Stimulated activated CD8-positive, alpha-beta memory T cell treated with anti-CD3 and anti-CD28 coated beads, Interleukin-15, amount 100 ng/mL, for 4 hours (primary cell): ENCODE measurements at places on chromosomes 4 and X.
A peak's percentile ranks its signal among the peaks of the same experiment; 100 is the strongest.

GRCh38 chrX:129540068-129540653 is at the start of gene OCRL:
TSS of gene OCRL (plus strand) at chrX:129540259. CDS start at chrX:129540440, 181 bp downstream.
- DNase-seq, result peak; percentile 15

- DNase-seq, result no peak
Measured at GRCh38 chrX:49901048-49901447, 21.3 kb upstream of the CLCN5 start.

- DNase-seq, result no peak
Measured at GRCh38 chr4:73066928-73067327, 2.6 kb downstream of the COX18 start.

- DNase-seq, result no peak
Measured at GRCh38 chr4:111952688-111953087, 192.6 kb upstream of the FAM241A start.

- no peak for DNase-seq
Measured at GRCh38 chrX:3504916-3505315, 158.5 kb upstream of the MXRA5 start.

DNA sequence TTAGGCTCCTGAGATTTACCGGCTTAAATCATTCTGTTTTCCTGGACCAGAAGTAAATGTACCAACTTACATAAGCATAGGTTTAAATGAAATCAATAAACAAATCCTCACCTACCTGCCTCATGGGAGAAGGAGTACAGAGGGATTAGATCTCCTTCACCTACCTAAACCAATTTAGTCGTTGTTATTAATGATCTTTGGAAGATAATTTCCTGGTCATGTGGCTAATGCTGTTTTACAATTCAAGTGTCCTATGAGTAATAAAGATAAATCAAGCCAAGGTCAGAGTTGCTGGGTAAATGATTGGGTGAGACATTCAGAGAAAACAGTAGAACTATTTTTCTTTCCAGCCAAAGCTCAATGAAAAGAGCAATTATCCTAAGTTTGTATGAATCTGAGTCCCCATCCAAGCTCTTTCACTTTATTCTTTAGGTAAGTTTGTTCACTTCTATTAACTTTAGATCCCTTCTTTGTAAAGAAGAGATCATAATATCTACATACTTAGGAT is 423.0 kb upstream of the FAM241A start:
- DNase-seq, result no peak

GRCh38 chr4:183772361-183772760 is 113.3 kb downstream of the TRAPPC11 start:
- DNase-seq, result no peak

DNA sequence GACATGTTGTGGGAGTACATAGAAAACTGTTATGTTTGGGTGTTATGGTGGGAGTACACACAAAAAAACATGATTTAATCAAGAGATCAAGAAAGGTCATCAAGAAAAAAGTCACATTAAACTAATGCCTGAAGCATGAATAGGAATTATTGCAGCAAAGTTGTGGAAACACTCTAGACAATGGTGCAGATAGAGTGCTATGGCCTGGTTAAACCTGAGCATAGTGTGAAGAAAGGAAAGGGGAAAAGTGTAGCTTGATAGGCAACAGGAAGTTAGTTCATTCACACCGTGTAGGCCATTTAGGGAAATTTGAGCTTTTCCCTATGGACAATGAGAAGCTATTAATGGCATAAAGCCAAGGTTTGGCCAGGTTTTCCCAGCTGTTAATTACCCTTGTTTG is 162.1 kb upstream of the EMCN start:
- no peak for DNase-seq

DNA sequence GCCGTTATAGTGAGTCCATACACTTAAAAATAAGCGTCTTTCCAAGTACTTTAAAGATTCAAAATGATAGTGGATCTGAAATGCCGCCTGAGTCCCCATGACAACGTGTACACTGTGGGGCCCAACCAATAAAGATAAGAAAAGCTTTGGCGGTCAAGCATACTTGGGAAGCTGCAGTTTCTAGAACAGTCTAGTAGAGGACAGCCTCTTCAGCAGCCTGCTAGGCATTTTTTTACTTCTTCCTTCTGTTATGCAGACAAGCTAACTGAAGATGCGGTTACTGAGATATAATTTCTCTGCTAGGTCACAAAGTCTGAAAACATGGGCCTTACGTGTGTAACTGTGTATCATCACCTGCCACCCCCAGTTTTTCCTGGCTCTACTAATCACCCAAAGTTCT is 402 bp upstream of the UPRT start:
- DNase-seq, result no peak

DNA sequence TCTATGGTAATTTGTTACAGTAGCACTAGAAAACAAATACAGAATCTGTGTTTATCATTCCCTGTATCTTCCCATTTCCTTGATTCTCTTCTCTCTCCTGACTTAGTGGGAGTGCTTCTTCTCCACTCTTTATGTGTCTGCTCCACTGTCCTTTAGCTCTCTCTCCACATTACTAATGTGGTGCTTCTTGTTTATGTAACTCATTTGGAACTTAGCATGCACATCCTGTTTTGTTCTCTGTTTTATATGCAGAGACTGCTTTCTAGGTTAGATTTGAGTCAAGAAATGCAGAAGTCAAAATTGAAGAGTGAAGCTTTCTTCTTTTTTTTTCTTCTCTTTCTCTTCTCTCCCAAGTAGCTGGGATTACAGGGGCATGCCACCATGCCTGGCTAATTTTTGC is 25.9 kb downstream of the ADH1A start:
- no peak for DNase-seq

- DNase-seq, result no peak
Measured at GRCh38 chrX:40864972-40865371, 129.6 kb upstream of the MED14 start.

DNA sequence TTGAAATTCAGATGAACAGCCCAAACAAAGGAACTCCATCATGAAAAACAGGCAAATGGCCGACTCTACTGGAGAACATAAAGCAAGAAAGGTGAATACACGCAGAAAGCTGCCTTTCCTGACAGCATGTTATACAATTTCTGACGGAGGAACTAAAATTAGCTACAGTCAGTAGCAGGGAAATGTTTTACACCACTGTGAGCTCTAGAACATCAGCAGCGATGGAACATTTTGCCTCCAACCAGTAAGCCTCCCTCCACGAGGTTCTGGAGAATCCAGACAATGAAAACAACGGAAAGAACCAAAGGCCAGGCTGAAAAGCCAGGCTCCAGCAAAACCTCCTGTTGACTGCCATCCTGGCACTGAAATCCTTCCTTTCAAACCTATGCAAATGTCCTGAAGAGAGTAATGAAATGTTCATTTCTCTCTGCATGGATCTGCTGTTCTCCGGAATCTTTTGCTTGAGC is 78.9 kb downstream of the IRF2 start:
- DNase-seq, result no peak

DNA sequence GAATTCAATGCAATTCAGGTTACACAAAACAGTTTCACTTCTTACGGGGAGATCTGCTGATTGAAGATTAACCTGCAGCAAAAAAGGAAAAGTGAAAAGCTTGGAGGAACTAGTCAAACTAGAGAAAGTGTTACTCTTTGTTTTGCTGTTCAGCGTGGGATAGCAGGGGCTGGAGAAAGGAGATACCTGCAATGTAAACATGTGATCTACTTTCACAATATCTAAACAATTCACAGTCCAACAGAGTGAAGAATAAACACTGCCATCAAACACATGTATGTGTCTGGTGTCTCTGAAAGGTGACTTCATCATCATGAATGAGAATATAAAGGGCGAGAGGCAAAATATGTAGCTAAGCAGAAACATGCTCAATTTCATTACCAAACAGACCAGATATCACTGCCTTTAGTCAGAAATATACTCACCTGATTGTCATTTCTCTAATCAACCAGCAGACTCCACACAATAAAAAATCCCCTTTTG is 26.4 kb downstream of the NIPAL1 start:
- no peak for DNase-seq

DNA sequence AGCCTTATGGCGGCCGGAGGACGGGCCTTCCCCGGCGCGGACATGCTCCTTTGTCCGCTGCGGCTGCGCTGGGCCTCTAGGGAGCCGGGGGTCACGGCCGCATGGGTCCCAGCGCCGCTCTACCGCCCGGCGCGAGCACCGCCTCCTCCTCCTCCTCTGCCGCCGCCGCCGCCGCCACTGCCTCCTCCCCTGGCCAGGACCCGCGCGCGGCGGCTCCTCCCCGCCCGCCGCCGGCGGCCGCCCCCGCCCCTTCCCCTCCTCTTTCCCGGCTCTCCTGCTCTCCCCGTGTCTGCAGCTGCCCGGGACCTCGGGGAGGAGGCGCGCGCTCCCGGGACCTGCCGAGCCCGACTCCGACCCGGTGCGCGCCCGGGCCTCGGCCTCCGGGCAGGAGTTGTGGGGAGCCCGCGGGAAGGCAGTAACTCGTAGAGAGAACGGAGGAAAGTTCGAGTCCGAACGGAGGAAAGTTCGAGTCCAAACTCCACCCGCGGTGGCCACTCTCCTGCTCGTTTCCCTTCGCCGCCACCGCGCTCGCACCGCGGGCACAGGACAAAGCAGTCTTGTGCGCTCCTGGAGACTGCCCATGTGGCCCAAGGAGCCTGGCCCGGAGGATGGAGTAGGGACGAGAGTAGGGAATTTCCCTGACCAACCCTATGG is at the start of gene ADGRA3:
ADGRA3 (minus strand) TSS at position 179 of the 654 bp plus-strand sequence. CDS start 282 bp downstream, outside the sequence.
- no peak for DNase-seq

GRCh38 chr4:180900781-180901180 is 1342.4 kb upstream of the TENM3 start:
- no peak for DNase-seq

DNA sequence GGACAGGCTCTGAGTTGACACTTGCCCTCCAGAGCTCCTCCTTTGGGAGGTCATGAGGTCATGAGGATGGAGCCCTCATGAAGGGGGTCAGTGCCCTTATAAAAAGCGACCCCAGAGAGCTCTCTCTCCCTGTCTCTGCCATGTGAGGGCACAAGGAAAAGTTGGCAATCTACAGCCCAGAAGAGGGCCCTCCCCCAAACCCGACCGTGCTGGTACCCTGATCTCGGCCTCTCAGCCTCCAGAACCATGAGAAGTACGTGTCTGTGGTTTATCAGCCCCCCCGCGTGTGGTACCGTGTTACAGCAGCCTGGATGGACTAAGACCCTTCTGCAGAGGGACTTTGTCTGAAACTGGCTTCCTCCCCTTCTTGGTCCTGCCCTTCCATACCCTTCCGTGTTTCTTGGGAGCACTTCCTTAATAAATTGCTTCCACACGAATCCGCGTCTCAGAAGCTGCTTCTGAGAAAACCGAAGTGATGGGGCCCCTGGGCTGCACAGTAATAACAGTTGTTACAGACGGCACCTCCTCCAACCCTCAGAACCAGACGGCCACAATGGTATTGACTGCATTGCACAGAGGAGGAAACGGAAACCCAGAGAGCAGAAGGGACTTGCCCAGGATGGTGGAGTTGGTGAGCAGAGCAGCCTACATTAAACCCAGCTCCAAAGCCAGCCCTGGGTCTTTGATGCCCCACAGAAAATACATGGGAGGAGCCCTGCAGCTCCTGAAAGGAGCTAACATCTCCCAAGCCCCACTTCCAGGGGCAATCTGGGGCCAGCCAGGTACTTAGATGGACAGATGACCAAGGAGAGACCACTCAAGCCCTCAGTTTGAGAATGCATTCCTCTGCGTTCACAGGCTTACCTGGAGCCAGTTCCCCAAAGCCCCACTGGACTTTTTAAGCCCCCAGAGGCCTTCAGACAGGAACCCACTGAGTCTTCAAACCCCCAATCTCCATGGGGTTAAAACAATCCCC is 242.7 kb downstream of the BCOR start:
- peak; percentile 66 for DNase-seq

DNA sequence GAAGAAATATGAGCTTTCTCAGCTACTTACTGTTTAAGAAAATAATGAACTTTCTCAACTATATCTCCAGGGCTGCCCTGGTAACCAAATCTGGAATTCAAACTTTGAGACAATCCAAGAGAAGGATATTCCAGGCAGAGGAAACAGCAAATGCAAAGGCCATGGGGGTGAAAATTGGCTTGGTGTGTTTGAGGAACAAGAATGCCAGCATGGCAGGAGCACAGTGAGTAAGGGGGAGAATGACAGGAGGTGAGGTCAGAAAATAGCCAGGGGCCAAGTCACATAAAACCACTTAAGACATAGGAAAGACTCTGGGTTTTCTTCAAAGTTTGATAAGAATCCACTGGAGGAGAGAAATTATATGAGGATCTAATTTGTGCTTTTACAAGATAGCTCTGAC is 27.2 kb upstream of the BTC start:
- no peak for DNase-seq

- DNase-seq, result peak; percentile 24
Measured at GRCh38 chr4:37685161-37685822, 884 bp downstream of the RELL1 start.

DNA sequence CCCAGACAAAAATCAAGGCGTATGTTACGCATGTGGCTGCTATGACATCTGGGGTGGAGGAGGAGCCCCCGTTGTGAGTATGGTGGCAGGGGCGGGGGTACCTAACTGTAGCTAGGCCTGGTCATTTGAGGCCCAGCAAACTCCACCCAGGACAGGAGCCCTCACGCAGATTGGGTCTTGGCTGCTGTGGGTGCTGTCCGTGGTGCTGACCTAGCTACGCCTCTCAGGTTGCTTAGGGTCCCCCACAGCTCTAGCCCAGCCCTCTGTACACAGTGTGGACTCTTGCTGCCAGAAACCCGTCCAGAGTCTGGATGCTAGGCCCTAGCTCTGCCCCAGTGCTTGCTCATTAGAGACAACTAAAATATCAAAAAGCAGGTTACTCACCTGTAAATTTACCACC is 146.7 kb upstream of the PSAPL1 start:
- DNase-seq, result no peak

GRCh38 chrX:133188631-133189030 is 29.5 kb downstream of the TFDP3 start:
- no peak for DNase-seq

GRCh38 chr4:37388681-37389365 is 144.3 kb downstream of the NWD2 start:
- DNase-seq, result no peak

- no peak for DNase-seq
Measured at GRCh38 chrX:126265116-126265515, 99.0 kb upstream of the DCAF12L2 start.

DNA sequence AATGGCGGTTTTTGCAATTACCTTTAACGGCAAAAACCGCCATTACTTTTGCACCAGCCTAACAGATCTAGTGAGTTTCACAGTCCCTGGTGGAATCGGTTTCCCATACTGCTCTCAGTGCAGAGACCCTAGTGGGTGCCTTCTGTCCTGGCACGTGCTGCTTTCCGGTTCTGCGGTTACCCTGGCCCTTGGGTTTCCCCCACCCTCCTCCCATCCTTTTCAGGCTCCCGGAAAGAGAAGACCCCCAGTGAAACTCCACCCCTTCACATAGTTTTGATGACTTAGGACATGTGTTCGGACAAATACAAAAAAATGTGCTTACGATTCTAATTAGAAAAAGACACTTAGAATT is 36.9 kb downstream of the NLGN3 start:
- DNase-seq, result peak; percentile 1

GRCh38 chrX:14672611-14673172 is 143.4 kb downstream of the GLRA2 start:
- no peak for DNase-seq
